ENCODE measurements at places on chromosomes 3 and 15. TPM values are rescaled to one million over a fixed set of nuclear protein-coding genes. Genes with fewer than 3 reads are reported as not detected.

Gene RPL14
- total RNA-seq = 1,554 TPM

Gene CLDN1
- total RNA-seq = 14.6 TPM

Gene TUSC7
- total RNA-seq = not detected

Gene LMCD1
- 174 TPM for total RNA-seq

Gene SYNPR
- not detected for total RNA-seq

Gene CRABP1
- total RNA-seq = not detected

Gene KIF7
- total RNA-seq = 2.1 TPM

Gene SEMA3G
- 27.6 TPM for total RNA-seq

Gene GPR156
- 0.09 TPM for total RNA-seq

Gene FANCD2OS
- total RNA-seq = not detected

Gene SKOR1
- 0.52 TPM for total RNA-seq

Gene SLC7A14
- total RNA-seq = not detected

Gene FAM81A
- 1.3 TPM for total RNA-seq

Gene STXBP5L
- not detected for total RNA-seq

Gene RASGRP1
- total RNA-seq = 9.4 TPM

Gene ARL14
- not detected for total RNA-seq

Gene OXSM
- total RNA-seq = 8.5 TPM

Gene LRRC31
- total RNA-seq = 1.7 TPM

Gene SPTBN5
- 1.9 TPM for total RNA-seq

Gene PML
- 82.9 TPM for total RNA-seq

Gene MESP2
- total RNA-seq = not detected

Gene CLDN11
- 11.7 TPM for total RNA-seq

Gene SOX14
- not detected for total RNA-seq

Gene C3orf20
- 0.14 TPM for total RNA-seq

Gene MRAS
- total RNA-seq = 79.4 TPM

Gene CFAP20DC
- not detected for total RNA-seq

Gene DLEC1
- 2.7 TPM for total RNA-seq

Gene VEPH1
- 139 TPM for total RNA-seq

Gene CCR4
- total RNA-seq = 1.2 TPM

Gene IGF1R
- 40.0 TPM for total RNA-seq

Gene GPR149
- total RNA-seq = not detected

Gene ATP13A5
- total RNA-seq = 2.0 TPM

Gene MRPL3
- total RNA-seq = 48.8 TPM

Data from upper lobe of right lung (tissue), 1 donor.